ENCODE measurements at places on chromosomes 11 and 22.

DNA sequence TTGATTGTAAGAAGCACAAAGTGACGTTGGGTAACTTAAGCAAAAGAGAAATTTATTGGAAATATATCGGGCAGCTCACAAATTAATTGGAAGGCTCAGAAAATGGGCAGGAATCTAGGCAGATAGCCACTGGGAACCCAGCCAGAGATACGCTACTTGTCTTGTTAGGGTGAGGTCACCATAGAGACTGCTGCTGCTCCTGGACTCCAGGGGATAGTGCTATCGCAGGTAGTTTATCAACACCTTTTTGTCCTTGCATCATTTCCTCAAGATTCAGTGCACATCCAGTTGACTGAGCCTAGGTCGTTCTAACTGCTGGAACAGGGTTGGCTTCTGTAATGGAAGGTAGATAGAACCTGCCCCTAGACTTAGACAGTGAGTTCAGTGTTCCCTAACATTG lies 19.6 kb downstream of the AMOTL1 start:
- no peak for DNase-seq

GRCh38 chr11:71266114-71266833 lies 13.9 kb upstream of the SHANK2 start:
- DNase-seq: no peak

DNA sequence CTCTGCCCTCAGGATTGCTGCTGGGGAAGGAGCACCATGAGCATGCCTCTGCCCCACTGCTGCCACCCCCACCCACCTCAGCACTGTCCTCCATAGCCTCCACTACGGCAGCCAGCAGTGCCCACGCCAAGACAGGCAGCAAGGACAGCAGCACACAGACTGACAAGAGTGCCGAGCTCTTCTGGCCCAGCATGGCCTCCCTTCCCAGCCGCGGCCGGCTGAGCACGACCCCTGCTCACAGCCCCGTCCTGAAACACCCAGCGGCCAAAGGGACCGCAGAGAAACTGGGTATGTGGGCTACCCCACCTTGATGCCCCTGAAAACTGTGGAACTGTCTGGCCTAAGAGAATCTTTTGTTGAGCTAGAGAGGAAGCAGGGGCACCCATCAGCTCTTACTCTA lies 101.0 kb downstream of the AMOTL1 start:
- DNase-seq: no peak

DNA sequence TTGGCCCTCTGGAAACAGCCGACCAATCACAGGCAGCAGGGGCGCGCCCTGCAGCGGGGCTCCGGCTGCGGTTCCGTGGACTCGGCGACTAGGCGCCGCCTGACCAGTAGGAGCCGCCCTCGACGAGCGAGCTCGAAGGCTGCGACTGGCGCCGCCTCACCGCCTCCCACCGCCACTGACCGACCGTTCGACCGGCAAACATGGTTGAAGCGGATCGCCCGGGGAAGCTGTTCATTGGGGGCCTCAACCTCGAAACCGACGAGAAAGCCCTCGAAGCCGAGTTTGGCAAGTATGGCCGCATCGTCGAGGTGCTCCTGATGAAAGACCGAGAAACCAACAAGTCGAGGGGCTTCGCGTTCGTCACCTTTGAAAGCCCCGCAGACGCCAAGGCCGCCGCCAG lies at the start of gene RBMXL2:
TSS of gene RBMXL2 (plus strand) at position 78 of the 400 bp plus-strand sequence. CDS start at position 201, 123 bp downstream.
- no peak for DNase-seq

DNA sequence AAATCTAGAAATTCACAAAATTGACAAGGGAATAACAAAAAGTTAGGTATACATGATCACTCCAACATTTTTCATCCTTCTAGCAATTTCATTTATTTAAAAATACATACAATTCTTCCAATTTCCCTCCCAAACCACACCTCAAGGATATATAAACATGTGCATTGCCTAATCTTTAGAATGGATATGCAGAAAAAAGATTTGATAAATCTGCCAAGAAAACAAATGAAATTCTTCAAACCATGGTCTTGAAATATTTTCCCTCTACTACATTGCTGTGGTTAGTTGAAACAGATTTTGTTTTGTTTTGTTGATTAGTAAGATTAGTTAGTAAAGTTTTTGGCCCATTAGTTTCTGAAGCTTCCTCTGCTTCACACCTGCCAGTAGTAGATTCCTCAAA lies 703.3 kb upstream of the CCDC179 start:
- no peak for DNase-seq

DNA sequence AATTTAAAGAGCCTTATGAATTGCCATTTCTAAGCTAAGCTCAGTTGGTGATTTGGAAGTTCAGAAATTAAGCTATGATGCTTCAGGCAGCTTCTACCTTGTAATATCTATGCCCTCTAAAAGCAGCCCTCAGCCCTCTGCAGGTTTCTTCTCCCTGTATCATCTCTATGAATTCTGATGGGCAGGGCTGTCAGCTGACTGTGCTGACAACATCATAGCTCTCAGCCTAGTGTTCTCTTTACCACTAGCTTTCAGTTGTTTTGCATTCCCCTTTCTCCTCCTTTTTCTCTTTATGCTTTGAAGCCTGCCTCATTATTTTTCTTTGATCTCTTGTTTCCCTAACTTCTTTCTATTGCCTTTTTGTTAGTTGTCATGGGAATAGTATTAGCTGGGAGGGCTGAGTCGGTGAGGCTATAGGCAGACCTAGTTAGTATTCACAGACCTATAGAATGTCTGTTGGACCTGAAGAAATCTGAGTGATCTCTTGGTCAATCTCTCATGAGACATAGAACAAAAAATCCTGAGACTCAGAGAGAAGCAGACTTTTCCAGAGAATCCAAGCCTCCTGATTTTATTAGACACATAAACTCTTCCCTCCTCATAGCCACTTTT lies 535.4 kb downstream of the RAB38 start:
- no peak for DNase-seq

DNA sequence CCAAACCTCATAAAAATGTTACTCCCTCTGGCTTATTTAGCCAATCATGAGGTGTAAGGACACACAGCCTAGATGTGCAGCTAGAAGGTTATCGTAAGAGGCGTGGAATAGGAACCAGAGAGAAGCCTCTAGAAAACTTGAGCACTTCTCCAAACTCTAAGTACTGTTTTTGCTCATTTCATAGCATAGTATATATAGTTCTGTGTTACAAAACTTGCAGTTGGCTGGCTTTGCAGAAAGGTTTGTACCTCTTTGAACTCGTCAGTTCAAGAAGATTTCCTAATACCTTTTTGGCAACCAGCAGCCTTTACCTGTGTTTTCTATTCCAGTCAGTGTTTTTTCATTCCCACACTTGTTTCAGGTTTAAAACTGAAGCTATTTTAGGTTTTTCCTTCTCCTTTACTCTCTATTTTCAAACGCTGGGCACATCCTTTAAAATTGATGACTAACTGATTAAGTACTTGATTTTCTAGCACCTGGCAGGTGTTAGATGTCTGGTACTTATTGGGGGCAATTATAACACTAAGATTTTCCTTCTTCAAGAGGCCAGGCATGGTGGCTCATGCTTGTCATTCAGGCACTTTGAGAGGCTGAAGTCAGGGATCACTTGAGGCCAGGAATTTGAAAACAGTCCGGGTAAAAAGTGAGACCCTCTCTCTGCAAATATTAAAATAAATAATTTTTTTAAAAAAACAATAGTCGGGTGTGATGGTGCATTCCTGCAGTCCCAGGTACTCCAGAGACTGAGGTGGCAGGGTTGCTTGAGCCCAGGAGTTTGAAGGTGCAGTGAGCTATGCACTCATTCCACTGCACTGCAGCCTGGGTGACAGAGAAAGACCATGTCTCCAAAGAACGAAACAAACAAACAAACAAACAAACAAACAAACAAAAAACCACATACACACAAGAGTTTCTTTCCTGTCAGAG lies 125.2 kb downstream of the LRRC4C start:
- no peak for DNase-seq

DNA sequence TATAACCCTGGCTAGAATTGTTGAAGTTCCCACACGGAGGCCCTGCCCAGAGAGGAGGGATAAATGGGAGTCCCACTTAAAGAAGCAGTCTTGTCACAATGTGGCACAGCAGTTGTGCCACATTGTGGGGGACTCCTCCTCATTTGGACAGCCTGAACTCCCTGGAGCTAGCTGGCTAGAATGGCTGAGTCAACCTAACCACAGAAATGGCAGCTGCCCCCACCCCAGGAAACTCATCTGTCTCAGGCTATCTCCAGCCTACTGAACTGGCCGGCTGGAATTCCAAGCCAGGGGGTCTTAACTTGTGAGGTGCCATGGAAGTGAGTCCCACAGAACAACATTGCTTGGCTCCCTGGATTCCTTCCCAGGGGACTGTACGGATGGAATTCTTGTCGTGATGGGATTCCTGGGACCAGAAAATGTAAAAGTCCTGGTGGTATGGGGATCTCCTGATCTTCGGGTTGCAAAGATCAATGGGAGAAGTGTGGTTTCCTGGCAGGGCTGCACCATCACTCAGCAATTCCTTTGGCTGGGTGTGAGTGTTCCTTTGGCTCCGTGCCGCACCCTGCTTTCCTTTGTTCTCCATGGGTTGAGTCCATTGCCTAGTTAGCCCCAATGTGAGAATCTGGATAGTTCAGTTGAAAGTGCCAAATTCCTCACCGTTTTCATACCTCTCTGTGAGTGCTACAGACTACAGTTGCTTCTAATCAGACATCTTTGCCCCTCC lies 791.2 kb upstream of the FAT3 start:
- DNase-seq: no peak

GRCh38 chr22:17121233-17122195 lies at the start of gene TMEM121B:
TSS of gene TMEM121B (minus strand) at chr22:17121360. CDS start at chr22:17121127, 233 bp downstream.
- DNase-seq: no peak

DNA sequence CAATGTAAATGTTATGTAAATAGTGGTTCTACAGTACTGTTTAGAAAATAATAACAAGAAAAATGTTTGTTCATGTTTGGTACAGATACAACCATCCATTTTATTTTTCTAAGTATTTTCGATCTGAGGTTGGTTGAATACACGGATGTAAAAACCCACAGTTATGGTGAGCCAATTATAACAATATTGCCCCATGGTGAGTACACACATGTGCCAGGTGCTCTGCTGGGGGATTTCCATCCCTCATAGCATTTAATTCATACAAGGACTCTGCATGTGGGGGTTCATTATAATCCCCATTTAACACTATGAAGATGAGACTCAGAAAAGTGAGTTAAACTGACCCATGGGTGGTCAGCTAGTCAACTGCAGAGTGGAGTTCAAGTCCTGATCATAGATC lies 23.3 kb upstream of the TTC28 start:
- DNase-seq: no peak

DNA sequence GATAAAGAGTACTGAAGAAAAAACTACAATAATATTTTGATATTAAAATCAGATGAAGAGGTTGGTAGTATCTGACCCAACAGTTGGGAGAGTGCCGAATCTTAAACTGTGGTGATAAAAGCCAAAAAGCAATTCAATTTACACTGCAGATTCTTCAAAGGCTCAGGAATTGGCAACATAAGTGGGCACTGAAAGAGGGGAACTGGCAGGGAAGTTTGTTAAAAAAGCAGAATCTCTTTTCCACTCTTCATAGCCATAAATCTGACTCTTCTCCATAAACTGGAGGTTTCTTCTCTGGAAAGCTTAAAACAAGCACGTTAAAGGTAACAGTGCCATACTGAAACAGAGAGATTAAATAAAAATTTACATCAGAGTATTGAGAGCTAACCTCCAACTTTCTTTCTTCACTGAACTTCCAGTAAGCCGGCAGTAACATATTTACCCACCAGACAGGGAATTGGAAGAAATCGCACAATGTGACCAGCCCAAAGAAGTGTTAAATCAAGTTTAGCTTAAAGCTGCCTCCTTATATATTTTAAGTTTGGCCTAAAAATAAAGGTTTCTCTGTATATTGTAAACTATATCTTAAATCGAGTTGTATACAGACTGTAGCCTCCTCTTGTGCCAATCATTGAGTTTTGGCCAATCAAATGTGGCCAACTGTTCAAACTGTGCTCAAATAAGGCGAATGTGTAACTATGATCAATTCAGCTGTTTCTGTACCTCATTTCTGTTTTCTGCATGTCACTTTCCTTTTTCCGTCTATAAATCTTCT lies 358.3 kb downstream of the NXPE2 start:
- no peak for DNase-seq

DNA sequence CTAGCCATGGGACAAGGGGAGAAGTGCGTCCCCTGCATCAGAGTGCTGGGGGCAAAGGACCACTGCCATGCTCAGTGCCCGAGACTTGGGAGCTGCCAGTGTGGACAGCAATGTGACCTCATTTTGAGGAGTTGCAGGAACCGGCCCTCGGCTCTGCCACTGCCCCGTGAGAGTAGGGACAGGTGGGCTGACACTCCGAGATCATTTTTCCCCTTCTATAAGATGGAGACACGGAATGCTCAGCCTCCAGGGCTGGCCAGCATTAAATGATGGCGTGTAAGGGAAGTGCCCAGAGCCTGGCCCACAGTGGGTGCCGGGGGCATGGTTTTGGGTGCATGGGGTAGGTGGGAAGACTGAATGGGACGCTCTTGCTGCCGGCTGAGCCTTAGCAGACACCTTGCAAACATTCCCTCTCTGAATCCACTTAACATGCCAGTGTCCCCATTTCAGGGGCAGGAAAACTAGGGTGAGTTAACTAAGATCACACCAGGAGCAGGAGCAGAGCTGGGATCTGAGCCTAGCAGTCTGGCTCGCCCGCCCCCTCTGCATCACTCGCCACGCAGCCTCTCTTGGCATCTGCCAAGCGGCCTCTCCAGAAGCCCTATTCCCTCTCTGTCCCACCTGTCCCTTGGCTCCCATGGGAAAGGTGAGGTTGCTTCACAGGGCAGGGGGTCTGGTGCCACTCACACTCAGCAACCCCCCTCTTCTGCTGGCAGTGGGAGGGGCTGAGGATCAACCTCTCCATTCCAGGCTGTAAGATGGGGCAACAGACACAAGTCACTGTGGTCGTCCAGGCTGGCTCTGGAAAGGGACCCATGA lies 13.6 kb downstream of the NPTXR start:
- DNase-seq: no peak
